ENCODE measurements at places on chromosomes 7 and 10. TPM values are rescaled to one million over a fixed set of nuclear protein-coding genes. Genes with fewer than 3 reads are reported as not detected.

DNA sequence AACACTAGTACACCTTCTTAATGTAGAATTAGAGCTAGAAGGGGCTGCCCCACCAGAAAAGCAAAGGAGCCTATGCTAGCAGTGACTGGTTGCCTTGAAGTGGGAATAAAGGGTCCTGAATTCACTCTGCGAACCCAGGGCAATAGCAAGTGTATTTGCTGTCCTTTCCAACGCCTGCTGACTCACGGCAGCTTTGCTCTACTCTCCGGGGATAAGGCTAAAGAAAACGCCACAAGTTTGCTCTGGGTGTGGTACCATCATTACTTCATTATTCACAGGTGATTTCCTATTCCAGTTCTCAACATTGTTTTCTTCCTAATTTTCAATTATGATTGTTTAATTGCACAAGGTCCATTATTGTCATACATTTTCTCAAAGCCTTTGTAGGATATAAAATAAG, 220.5 kb upstream of the AOAH start:
- DNase-seq: no peak

DNA sequence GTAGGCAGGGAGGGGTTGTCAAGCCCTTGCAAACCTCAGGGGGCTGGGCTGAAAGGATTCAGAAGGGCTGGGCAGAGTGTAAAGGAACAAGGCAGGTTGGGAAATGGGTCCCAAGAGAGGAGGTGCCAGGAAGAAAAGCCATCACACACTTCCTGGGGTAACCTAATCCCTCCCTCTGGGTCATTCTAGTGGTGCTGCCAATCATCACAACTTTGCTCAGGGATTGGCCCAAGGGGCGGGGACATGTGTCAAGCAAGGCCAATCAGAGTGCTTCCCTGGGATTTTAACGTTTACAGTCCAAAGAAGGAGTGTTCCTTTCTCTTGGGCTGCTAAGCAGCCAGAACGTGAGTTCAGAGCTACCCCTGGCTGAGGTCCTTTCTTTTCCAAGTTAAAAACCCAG, 57.1 kb upstream of the NPTX2 start:
- no peak for DNase-seq

The SPDYE3 gene
- total RNA-seq: not detected

DNA sequence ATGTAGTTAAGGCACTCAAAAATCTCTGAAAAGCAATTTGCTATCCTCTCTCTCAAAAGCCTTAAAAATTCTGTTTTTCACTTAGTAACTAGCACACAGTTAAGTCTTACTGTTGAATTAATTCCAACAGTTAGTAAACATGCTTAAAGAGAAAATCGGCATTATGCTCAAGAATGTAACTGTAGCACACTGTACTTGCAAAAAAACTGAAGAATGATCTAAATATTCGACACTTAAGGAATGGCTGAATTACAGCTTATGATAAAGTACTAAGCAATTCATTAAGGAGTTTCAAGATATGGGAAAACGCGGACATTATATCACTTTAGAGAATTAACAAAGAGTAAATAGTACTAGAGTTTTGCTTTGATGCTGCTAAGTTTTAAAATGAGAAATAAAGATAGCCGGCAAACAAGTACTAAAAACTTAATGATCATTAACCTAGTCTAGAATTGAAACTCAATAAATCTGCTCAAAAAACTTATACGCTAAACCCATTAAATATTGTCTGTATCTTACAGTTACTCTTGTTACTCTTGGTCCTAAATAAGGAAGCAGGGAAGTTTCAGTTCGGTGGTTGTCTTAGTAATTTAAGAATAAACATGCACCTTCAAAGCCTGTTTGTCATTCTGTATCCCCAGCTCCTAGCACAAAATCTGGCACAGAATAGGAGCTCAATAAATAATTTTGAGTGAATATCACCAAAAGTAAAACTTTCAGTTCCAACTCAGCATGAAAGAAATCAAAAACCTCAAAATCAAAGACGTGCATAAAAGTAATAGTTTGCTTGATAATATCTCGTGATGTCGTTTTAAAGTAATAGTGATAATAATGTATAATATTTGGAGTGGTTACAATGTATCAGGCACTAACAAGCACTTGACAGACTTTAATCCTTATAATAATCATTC, 1.2 kb downstream of the TRDMT1 start:
- DNase-seq: no peak
